ENCODE measurements at places on chromosomes 5 and 9.

- DNase-seq, result no peak
Measured at GRCh38 chr9:33081128-33081851, 4.8 kb upstream of the SMU1 start.

- DNase-seq, result no peak
Measured at GRCh38 chr9:89273528-89274279, 37.3 kb upstream of the CKS2 start.

GRCh38 chr9:134526584-134527477 is 114.8 kb upstream of the COL5A1 start:
- DNase-seq, result no peak

GRCh38 chr5:75275147-75275546 is 38.5 kb upstream of the ANKRD31 start:
- DNase-seq, result no peak

- DNase-seq, result no peak
Measured at GRCh38 chr9:6186691-6187090, 28.9 kb upstream of the IL33 start.

- no peak for DNase-seq
Measured at GRCh38 chr5:9066349-9066748, 479.5 kb downstream of the SEMA5A start.

DNA sequence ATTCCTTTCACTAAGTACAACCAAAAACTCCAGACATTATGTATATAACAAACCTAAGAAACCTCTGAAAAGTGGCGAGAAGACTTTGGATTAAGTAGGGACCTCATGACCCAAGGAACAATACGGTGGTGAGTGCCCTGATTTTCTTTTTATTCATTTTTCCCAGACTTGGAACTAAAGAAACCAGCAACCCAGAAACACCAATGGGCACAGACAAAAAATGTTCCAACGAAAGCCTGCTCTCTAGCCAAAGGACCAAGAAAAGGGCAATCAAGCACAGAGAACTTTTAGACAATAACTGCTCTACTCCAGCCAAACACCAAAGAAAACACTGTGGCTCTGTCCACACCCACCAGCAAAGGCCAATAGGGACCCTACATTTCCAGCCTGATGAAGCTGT is 66.2 kb upstream of the SSBP2 start:
- no peak for DNase-seq

DNA sequence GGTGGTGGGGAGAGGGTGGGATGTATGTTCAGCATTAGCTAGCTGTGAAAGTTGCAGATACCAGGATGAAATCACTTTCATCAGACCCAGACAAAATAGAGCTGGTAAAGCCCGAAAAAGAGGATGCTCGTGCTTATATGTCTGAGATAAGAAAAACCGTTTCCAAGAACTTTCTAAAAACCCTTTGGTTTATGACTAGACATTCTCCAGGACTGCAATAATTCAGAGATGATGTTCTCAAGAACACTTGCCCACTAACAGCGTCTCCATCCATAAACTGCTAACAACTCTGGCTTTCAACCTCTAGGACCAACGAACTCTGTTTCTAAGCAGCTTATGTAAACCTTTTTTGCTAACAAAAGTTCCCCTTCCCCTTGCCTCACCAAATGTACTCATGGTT is 8.4 kb upstream of the AMACR start:
- DNase-seq, result no peak

DNA sequence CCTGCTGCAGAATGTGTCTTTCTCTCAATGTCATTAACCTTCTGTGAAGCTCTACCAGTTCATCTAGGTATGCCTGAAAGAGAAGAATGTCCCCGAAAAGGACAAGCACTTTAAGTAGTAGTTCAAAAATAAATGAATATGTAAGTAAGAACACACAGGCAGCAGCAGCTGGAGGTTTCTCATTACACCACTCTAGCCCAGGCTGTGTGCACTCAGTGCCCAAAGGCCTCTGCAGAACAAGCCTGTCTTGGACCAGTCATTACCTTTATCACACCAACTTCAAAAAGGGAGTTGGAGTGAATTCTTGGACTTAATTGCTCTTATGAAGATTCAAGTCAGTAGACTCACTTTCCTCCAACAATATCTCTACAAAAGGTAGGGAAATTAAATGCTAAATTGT is 268.8 kb downstream of the MLLT3 start:
- DNase-seq, result no peak

DNA sequence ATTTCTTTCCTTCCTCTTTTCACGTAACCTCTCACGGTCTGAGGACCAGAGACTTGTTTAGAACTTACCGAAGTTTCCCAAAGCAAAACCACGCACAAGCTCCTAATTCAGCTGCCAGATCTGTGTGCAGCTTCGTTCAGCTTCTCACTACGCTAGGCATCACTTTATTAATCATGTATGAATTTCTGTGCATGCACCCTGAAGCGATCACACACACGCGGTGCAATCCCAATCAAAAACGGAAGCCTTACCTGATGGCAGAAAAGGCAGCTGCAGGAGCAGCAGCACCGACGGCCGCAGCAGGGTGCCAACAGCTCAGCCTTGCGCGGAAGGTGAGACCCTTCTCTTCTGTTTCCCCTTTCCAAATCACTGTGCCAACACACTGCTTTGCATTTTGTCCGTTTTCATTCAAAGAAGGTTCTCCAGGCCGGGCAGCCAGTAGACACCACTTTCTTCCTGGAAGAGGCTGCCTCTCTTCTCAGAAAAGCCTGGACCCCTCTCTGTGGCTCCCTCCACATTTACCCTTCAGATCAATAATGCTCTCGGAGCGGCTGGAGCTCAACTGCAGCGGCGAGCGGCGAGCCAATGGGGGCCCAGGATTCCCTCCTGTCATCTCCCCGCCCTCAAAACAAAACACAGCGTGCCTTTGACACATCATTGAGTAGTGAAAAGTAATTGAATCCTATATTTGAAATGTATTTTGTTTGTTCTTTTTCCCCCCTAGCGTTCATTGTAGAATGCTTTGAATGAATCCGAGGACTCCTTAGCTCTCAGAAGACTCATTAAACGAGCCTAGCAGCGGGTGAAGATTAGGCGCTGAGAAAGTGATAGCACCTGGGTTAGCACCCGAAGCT is at the start of gene CDH12:
Gene CDH12, minus strand, starts transcription at position 538 of the 854 bp plus-strand sequence.
- no peak for DNase-seq

GRCh38 chr9:133700819-133701320 is 37.3 kb downstream of the SARDH start:
- no peak for DNase-seq

DNA sequence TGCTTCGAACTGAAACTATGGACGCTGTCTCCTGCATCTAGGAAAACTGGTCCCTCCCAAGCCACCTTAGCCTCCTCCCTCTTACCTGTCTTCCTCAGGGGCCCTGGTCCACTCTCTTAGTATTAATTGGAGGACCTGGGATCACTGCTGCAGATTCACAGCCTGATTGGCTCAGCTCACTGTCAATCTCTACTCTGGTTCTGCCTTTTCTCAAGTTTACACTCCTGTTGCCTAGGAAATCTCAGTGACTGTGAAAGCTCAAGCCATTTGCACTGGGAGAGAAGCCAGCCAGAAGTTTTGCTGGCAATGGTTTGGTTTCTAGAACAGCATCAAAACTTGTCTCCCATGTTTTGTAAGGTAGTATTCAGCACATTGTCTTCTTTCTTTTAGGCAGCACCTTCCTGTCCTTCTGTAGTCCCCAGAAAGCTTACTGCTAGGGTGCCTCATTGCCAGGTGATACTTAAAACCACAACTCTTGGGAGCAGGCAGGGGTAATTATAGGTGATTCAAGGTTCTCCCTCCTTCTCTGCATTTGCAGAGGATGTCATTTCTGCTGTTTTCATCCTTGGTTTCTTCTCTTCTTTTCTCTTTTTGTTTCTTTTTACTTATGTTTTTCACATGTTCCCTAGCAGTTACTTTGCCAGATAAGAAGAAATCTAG is at the start of gene CAPSL:
Gene CAPSL, minus strand, starts transcription at position 55 of the 660 bp plus-strand sequence. CDS start 17,502 bp downstream, outside the sequence.
- DNase-seq, result no peak

DNA sequence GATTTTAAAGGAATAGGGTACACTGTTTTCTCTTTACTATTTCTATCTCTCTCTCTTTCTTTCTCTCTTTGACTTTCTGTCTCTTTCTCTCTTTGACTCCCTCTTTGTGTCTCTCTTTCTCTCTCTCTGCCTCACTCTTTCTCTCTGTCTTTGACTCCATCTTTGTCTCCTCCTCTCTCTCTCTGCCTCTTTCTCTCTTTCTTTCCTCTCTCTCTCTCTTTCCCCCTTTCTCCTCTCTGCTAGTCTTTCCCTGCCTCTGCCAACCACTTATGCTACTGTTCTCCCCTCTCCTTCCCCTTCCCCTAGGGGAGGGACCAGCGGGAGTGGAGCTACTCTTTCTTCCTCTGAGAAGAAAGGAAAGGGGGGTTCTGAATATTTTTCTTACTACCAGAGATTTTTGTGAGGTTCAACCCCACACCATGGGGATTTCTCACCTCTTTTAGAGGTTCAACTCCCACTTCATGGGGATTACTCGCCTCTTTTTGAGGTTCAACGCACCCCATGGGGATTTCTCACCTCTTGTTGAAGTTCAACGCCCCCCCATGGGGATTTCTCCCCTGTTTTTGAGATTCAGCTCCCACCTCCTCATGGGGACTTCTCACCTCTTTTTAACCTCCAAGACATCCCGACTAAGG is 309.9 kb downstream of the NR3C1 start:
- no peak for DNase-seq

GRCh38 chr9:88730780-88731179 is 195.8 kb downstream of the NXNL2 start:
- no peak for DNase-seq

- DNase-seq, result no peak
Measured at GRCh38 chr9:124770359-124771020, 621 bp downstream of the NR6A1 start.

DNA sequence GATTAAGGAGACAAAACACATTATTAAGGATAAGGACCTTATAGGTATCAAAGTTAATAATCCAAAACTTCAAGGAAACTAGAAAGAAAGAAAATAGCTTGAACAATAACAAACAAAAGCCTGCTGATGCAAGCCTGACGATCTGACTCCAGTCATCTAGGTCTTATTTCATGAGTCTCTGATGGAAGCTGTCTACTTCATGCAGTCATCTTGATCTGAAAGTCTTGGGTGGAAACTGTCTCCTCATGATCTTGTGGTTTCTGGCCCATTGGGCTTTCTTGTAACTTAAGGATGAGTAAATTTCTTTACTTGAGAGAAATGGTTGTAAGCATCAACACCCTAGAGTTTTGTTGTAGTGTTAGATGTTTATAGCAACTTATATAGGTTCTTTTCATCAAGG is 20.6 kb upstream of the PSIP1 start:
- no peak for DNase-seq

GRCh38 chr9:87063871-87064270 is 116.6 kb upstream of the GAS1 start:
- DNase-seq, result no peak

DNA sequence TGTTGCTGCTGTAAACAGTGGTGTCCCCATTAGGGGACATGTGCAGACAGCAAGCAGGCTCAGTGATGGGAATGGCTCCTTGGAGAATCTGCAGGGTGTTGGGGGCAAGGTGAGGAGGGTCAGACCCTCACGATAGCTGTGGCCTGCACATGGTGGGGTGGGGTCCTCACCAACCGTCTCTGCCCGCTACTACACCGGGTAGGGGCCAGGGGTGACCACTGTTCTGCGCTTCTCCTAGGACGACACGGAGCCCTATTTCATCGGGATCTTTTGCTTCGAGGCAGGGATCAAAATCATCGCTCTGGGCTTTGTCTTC is 4.9 kb downstream of the CACNA1B start:
- no peak for DNase-seq

- DNase-seq, result no peak
Measured at GRCh38 chr9:93815677-93816076, 139.5 kb downstream of the BARX1 start.

DNA sequence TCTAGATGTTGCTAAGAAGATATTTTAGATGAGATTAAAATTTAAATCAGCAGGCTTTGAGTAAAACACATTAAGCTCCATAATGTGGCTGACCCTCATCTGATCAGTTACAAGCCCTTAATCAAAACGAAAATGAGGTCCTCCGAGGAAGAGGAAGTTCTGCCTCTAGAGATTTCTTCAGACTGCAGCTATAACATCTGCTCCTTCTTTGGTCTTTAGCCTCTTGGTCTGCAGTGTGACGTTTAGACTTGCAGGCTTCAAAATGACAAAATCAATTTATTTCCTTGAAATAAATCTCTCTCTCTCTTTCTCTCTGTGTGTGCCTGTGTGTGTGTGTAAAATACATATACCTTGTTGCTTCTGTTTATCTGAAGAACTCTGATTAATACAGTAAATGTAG is 1429.8 kb upstream of the CDH9 start:
- no peak for DNase-seq

DNA sequence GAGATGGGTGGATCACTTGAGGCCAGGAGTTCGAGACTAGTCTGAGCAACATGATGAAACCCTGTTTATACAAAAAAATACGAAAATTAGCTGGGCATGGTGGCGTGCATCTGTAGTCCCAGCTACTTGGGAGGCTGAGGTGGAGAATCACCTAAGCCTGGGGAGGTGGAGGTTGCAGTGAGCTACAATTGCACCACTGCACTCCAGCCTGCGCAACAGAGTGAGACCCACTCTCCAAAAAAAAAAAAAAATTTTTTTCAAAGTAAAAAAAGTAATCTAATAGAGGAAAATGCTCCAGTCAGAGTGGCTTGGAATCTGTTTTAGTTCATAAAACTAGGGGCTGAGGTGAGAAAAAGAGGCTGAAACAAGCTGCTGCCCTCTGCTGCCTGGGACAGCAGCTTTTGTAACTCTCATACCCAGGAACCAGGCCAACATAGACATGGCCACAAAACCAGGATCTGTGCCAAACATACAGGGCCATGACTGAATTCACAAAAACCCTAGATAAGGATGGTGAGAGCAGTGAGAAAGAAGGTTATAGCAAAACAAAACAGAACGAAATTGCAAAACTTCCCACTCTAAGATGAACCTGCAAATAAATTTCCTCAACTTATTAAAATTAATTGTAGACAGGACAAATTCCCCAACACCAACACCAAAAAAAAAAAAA is 13.1 kb upstream of the DCAF12 start:
- DNase-seq, result no peak

- no peak for DNase-seq
Measured at GRCh38 chr5:100828071-100828897, 74.8 kb downstream of the ST8SIA4 start.

- DNase-seq, result no peak
Measured at GRCh38 chr9:87445646-87446045, 52.0 kb upstream of the DAPK1 start.

- no peak for DNase-seq
Measured at GRCh38 chr9:136160381-136160841, 41.7 kb upstream of the TMEM250 start.

GRCh38 chr9:33311953-33312352 is 21.6 kb downstream of the NFX1 start:
- DNase-seq, result no peak

All from stimulated activated CD4-positive, alpha-beta T cell treated with anti-CD3 and anti-CD28 coated beads, Interleukin-1b, Interleukin-23, amount 100 ng/mL, for 1 hour (primary cell).